A172 (cell line): ENCODE measurements at places on chromosomes 4 and X.
A peak's percentile ranks its signal among the peaks of the same experiment; 100 is the strongest.

DNA sequence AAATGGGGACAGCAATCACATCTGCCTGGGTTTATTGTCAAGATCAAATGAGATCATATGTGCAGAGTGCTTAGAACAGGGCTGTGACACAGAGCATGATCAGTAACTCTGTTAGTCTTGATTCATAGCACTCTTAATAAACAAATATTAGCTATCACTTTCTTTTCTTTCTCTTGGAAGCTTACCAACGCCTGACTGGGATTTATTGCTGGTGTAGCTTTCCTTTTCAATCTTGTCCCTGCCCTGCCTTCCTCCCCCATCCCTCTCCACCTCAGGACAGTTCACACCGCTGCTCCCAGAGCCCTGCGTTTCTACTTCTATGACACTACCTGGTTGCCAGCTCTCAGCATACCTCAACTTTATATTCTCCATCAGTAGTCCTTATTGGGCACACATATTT, 120.7 kb downstream of the LDB2 start:
- no peak for DNase-seq

DNA sequence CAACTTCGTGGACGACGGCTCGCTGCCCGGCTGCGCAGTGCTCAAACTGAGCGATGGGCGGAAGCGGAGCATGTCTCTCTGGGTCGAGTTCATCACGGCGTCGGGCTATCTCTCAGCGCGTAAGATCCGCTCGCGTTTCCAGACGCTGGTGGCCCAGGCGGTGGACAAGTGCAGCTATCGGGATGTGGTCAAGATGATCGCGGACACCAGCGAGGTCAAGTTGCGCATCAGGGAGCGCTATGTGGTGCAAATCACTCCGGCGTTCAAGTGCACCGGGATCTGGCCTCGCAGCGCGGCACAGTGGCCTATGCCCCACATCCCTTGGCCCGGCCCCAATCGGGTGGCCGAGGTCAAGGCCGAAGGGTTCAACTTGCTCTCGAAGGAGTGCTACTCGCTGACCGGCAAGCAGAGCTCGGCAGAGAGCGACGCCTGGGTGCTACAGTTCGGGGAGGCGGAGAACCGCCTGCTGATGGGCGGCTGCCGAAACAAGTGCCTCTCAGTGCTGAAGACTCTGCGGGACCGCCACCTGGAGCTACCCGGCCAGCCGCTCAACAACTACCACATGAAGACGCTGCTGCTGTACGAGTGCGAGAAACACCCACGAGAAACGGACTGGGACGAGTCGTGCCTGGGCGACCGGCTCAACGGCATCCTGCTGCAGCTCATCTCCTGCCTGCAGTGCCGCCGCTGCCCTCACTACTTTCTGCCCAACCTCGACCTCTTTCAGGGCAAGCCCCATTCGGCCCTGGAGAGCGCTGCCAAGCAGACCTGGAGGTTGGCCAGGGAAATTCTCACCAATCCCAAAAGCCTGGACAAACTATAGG, 1.5 kb downstream of the MAB21L2 start:
- DNase-seq = no peak

GRCh38 chrX:82528525-82528924, 979.6 kb upstream of the POU3F4 start:
- DNase-seq = no peak

GRCh38 chr4:100979736-100980135, 367.6 kb downstream of the PPP3CA start:
- DNase-seq = no peak

- DNase-seq = no peak
Observed at GRCh38 chr4:54102531-54103106, 2.7 kb downstream of the GSX2 start.

- peak; percentile 92 for DNase-seq
Observed at GRCh38 chrX:47581731-47582647, at the start of gene TIMP1. TSS of gene TIMP1 (plus strand) at chrX:47582436. CDS start at chrX:47583416, 980 bp downstream.

- DNase-seq = no peak
Observed at GRCh38 chr4:138487230-138487629, 245.1 kb upstream of the SLC7A11 start.

- no peak for DNase-seq
Observed at GRCh38 chrX:18098763-18099162, 121.9 kb downstream of the BEND2 start.

- DNase-seq = peak; percentile 93
Observed at GRCh38 chr4:176538217-176538925, 218.6 kb downstream of the SPCS3 start.

DNA sequence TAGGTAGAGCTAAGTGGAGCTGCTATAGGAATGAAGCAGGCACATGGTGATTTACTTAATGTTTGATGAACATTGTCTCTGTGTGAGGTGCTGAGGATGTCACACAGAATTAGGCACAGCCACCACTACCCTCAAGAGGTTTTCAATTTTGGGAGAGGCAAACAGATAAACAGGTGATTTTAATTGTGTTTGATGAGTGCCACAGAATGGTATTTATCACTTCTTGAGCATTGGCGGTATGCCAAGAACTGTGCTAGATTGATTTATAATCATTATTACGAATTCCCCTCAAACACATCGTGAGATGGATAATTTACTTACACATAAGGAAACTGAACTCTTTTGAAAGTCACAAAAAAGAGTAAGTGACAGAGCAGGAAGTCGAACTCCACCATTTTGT, 74.8 kb downstream of the FREM3 start:
- DNase-seq = no peak

DNA sequence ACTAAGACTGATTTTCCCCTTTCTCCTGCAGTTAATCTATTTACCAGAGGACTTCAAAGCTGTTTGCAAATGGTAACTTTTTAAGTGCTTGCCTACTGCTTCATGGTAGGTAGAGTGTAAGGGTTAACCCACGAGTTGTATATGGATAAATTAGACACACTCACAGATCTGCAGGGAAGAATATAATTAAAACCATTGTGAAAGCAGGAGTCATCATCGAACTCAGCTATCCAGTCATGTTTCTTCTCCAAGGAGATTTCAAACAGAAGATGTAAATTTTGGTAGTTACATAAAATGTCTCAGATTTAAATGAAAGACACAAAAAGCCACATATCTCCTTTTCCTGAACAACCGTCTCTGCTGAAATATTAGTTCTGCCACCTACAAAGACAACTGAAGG, 549 bp upstream of the XG start:
- DNase-seq = no peak

DNA sequence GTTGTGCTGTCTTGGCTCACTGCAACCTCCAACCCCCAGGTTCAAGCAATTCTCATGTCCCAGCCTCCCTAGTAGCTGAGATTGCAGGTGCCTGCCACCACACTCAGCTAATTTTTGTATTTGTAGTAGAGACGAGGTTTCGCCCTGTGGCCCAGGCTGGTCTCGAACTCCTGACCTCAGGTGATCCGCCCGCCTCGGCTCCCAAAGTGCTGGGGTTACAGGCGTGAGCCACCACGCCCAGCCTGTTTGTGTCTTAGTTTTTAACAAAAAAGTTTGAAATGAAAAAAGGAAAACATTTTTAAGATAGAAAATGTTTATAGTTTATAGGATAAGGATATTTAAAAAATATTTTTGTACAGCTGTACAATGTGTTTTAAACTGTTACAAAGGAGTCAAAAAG, 62.4 kb downstream of the CAPN6 start:
- no peak for DNase-seq

DNA sequence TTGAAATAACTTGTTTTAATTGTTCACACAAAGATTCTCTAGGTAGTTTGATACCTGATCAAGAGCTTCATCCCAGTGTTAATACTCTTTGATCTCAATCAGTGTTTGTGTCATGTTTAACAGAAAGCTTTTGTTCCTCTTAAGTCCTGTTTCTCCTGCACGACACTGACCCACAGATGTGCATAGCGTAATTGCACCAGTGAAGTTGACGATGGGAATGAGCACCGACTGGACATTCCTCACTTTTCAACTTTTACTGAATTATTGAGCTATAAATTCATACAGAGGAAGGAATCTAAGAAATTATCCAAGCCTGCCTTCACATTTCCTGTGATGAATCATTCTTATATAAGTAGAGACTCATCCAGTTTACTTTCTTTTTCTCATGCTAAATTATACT, 878.7 kb upstream of the TENM3 start:
- peak; percentile 31 for DNase-seq

GRCh38 chr4:169773889-169774288, 16.1 kb upstream of the HPF1 start:
- no peak for DNase-seq

DNA sequence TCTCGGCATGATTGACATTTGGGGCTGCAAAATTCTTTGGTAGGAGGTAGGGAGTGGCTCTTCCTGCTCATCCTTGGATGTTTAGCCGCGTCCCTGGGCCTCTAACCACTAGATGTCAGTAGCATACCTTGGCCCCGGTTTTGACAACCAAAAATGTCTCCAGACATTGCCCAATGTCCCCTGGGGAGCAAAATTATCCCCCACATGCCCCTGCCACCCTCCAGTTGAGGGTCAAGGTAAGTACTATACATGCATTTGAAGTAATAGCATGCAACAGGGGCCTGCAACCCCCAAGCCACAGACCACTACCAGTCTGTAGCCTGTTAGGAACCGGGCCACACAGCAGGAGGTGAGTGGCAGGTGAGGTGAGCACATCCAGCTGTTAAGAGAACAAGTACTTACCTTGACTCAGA, 17.6 kb upstream of the KIAA1210 start:
- DNase-seq = no peak

GRCh38 chr4:147809211-147809610, 77.3 kb downstream of the ARHGAP10 start:
- no peak for DNase-seq

- DNase-seq = no peak
Observed at GRCh38 chr4:149702414-149703293, 113.0 kb downstream of the IQCM start.

DNA sequence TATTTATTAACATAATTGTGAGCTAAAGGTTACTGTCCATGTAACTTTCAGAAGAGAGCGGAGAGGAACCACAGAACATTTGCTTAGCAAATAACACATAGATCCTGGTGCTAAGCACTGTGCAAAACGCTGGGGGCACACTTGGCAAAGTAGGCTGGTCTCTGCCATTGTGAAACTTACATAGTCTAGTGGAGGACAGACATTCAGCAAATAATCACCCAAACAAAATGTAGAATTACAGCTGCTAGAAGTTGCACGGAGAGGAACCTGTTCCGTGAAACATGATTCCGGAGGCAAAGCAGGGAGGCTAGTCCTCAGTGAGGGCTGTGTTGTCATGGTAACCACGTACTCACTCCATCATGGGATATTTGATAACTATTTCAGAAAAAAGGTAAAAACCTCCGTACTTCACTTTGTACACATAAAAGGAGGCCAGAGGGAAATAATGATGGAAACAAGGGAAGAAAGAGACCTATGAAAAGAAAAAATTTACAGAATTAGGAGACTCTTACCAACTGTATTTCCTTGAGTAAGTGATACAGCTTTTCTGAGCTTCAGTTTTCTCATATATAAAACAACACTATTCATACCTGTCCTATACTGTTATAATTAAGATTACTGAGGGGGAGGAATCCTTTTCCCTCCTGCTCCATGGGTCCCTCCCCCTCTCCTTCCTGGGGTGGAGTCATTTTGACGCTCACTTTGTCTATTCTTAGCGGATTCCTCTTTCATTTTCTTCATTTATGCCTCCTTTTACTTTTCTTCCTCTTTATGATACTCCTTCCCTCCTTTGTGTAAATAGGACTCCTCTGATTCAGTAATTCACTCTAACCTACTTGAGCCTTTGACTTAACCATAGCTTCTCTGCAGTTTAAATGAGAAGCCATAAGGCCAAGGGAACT, 825 bp upstream of the RASGEF1B start:
- DNase-seq = no peak

DNA sequence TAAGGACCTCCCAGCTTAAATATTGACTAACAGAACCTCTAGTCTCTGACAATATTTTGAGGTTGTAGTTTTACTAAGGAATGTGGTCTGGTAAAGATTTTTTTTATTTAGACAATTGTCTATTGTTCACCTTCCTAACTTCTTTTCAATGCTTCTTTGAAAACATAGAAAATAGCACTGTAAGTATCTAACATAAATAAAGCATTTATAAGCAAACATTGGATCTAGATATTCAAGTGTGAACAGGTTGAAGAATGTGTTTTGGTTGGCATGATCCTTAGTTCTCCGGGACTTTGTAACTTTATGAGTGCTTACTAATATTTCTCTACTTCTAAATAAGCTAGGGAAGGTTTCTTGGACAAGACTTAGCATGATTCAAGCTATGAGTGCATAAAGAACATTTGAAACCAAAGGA, 285.4 kb upstream of the ARSJ start:
- DNase-seq = no peak

- peak; percentile 23 for DNase-seq
Observed at GRCh38 chr4:95693594-95693993, 144.8 kb upstream of the UNC5C start.

DNA sequence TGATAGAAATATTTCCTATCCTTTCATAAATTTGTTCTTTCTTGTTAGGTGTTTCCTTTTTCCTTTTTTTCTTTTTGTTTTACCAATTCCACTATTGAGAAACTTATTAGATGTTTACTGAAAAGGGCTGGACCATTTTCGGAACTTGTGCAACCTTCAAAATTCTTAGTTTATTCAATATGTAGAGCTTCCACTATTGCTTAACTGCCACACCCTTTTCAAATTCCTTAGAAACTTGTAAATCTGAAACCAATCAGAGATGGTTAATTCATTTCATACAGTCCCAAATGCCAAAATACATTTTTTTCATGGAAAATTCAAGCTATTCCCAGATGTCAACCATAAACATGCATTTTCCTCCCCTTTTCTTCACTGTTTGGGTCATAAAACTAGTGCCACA, 66.1 kb upstream of the SLC39A8 start:
- no peak for DNase-seq

DNA sequence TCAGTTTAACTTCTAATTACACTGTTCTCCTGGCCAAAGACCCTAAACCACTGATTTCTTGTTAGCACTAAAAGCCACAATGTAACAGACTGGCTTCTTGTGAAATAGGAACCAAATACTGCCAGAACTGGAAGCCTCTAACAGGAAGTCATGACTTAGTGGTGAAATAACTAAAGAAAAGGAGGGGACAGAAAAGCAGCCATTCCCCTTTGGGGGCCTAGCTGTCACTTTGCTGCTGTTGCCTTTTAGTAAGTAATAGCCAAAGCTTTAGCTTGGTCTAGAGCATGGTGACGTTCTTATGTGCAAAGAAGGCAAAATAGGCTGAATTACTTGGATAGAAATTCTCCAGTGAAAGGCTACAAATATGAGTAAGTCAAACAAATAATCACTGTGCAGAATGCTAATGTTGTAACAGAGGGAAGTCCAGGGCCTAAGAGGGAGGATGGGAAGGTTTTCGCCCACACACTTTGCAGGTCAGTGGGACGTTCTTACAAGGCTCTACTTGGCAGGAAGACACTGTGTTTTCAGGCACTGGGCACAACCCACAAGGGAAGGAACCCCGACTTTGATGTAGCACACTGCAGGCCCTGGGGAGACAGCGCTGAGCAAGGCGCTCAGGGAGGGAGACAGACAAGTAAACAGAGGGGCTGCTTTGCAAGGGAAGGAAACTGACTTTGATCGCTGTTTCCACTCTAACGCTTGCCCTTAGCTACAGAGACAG, 16.7 kb downstream of the GAB3 start:
- no peak for DNase-seq

- no peak for DNase-seq
Observed at GRCh38 chrX:13923289-13923688, 106.4 kb upstream of the GPM6B start.

GRCh38 chrX:39693298-39693697, 404.5 kb downstream of the BCOR start:
- peak; percentile 10 for DNase-seq
